ENCODE measurements at places on chromosomes 5 and 9. TPM values are rescaled to one million over a fixed set of nuclear protein-coding genes. Genes with fewer than 3 reads are reported as not detected.
A peak's percentile ranks its signal among the peaks of the same experiment; 100 is the strongest.

GRCh38 chr9:128098297-128099230 is 29.0 kb downstream of the PTGES2 start:
- peak; percentile 99 for DNase-seq

GRCh38 chr9:114652776-114653555 is 4.6 kb downstream of the TEX53 start:
- DNase-seq, result no peak

Gene QRFP
- total RNA-seq, result not detected

- no peak for DNase-seq
Measured at GRCh38 chr5:103033696-103034095, 86.2 kb downstream of the GIN1 start.

- no peak for DNase-seq
Measured at GRCh38 chr9:17589771-17590170, 10.9 kb downstream of the SH3GL2 start.

- DNase-seq, result no peak
Measured at GRCh38 chr5:110345623-110346022, 380.8 kb downstream of the TMEM232 start.

- DNase-seq, result no peak
Measured at GRCh38 chr9:131304676-131305355, 15.3 kb downstream of the PLPP7 start.

Gene DNAH5
- total RNA-seq, result 0.36 TPM

DNA sequence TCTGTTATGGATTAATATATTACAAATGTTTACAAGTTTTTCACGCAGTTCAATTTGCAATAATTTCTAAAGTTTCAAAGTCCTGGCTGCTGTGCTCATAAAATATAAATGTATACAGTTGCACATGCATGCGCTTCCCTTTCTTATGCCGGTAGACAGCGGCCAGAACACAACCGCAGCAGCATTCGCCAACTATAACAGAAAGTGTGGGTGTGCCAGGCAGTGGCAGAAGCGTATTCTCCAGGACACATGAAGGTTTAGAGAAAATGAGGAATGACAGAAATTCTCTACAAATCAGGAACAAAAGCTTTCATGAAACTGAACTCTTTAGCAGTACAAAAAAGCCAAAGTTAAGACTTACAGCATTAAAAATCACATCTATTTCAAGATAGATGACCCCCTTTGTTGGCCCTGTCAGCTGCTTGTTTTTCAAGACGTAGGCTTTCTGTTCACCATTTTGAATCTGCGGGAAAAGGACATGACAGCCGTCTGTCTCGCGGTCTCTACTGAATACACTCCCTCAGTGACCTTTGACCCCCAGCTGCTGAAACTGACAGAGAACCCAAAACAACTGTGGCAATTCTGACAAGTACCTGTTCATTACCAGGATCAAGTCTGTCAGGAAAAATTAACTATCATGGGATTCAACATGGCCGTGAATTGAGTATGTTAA is 252.2 kb downstream of the SLF1 start:
- DNase-seq, result no peak

GRCh38 chr9:33164138-33164809 is 2.9 kb downstream of the B4GALT1 start:
- DNase-seq, result no peak

- no peak for DNase-seq
Measured at GRCh38 chr5:122195802-122196394, 66.6 kb downstream of the ZNF474 start.
